ENCODE measurements at places on chromosomes 5 and 9.
A peak's percentile ranks its signal among the peaks of the same experiment; 100 is the strongest.

DNA sequence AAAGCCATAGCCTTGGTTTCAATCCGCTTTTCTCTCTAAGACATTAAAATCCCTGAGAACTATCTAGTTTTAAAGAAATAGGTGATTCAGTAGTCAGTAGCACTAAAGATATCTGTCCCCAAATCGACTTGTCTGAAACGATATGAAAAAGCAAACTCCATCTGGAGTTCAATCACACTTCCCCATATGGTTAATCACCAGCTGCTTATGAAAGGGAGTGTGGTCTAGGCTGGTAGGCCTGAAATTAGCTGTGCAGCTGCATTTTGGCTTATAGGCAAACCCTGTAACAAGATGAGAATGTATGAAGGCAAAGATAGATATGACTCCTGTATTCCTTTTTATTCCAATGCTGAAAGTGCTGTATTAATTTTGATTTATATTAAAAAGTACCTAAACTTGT is 65.9 kb downstream of the DMRTA1 start:
- no peak for DNase-seq

DNA sequence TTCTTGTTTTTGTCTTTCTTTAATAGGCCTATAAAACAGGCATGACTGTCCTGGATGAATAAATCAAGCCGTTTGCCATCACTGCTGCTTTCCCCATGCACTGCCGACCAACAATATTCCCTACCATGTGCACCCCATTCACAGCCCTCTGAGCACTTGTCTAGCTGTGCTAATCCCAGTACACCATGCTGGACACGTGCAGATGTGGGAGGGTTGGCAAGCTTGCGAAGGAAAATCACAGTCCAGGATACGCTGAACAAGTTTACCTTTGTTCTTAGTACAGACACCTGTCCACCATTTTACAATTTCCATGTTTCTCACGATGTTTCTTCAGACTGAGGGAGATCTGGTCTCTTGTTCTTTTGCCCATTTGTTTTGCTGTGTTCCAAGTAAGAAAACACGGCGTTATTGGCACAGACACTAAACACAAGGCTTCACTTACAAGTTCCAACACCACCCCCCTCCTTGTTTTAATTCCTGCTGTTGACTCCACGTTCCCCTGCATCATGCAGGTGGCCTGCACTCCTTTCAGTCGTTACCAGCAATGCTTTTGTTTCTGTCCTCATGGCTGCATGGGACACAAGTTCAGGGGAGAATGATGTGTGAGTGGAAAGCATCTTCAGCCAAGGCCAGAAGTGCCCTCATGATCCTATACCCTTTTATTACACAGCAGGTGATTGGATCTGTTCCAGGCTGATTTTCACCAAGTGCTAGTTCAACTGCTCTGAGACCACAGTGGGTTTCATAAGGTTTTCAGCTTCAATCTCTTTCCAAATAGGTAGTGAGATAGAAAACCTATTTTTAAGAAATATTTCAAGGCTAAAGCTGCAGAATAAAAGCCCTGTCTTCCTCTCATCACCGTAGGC is 608.9 kb downstream of the IRX1 start:
- DNase-seq: no peak

GRCh38 chr9:16682273-16682672 is 188.2 kb downstream of the BNC2 start:
- DNase-seq: no peak

DNA sequence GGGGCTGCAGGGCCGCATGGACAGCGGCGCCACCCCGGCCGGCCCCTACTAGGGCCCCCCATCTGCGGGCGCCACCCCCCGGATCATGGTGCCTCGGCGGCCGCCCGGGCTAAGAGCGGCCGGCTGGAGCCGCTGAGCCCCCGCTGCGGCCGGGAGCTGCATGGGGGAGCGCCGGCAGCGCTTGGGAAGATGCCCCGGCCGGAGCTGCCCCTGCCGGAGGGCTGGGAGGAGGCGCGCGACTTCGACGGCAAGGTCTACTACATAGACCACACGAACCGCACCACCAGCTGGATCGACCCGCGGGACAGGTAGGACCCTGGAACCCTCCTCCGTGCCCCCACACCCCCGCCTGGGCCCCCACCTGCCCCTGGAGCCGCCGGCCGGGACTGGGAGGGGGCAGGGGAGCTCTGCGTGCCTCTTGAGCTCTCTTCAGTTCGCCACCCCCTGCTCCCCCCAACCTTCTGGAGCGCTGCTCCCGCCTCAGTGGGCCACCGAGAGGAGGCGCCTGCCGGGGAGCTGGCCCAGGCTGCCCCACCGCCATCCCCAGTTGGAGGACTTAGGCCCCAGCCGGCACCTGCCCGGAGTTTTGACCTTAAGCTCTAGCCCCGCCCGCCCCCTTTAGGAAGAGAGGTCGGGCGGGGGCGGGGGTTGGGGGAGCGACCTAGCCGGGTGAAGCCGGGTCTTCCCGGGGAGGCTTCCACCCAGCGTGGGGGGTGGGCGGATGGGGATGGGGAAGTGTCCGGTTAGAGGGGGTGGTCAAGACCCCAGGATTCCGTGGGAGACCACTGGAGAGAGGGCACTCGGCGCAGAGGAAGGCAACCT is 730 bp downstream of the WWC1 start:
- no peak for DNase-seq

DNA sequence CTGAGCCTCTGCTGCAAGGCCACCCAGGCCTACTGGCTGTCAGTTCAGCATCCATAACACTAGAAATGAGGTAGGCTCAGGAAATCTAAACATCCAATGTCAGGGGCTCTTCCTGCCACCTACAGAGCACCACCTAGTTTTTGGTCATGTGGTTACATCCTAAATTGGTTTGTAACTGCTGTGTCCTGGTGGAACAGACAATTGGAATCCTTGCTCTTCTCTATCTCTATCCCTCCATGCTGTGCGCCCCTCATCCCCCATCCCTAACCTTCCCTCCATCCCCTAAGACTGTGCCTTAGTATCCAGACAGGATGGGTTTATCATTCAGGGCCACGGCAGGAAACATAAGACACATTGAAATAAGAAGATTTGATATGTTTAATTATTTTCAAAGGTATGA is 11.4 kb upstream of the MCTP1 start:
- no peak for DNase-seq

- no peak for DNase-seq
These were observed 60.1 kb downstream of the KCTD16 start for GRCh38 chr5:144230806-144231205.

DNA sequence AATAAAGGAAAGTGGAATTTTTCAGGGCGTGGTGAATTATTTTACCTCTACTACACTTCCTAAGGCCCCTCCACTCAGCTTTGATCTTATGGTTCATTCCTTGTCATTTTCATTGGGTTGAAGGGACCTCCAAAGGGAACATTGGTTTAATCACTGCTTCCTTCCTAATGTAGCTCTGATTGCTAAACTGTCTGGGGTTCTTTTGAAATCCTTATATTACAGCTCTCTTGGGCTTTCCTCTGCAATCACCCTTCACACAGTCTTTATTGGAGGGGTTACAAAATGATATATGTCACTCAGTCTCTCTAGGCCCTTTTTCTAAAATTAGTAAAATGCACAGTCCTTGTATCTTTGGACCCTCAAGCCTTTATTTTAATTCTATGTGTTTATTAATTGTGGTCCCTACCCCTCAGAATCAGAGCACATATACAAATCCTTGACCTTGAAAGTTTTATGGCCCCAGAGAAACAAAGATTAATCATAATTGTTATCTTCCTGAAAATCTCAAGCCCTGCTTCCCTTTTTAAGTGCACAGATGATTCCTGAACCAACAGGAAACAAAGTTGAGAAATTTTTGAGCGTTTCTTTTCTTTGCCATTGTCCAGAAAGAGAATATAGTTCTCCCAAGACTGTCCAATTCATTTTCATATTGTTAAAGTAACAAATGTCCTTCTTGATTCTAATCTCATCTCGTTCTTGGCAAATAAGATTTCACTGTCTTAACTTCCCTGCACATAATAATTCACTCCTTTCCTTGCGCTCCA is 330.0 kb downstream of the ARRDC3 start:
- peak; percentile 93 for DNase-seq

DNA sequence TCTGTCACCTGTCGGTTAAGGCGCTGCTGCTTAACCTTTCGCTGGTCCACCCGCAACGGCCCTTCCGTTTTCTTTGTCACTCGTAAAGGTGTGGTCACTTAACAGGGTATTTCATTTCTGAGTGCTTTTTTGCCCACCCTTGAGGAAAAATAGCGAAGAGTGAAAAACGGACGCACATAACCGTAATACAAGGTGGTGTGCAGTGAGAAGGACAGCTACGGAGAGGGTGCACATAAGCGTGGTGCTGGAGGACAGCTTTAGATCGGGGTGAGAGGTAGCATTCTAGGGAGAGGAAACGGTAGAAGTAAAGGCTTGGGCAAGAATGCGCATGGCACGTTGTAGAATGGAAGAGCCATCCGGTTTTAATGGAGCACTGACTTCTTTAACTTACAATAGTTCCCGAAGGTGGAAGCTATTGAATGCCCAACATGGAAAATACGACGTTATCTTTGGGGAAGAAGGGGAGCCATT is 761 bp downstream of the CCT5 start:
- DNase-seq: no peak

DNA sequence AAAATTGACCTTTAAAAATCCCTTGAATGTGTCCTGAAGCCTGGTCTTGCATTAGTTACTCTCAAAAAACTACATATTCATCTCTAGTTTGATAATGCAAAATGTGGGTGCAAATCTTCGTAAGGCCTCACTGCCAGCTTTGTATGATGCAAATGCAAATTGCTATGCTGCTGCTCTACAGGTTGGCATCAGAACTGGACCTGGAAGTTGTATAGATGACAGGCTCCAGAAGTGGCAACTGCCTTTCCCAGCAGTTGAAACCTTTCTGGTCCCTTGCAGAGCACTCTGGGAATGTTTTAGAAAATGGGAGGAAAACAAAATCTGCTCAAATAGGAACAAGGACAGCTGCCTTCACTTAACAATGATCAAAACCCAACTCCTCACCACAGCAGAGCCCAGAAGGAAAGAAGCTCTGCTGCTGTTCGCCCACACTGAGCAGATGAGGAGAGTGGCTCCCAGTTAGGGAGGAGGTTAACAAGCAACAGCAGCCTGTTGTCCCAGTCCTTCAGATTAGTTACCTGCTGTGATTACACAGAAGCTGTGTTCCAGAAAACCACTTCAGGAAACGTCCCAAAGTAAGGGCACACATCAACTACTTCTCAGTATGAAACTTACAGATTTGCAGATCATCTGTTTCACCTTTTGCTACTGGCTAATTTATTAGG is 93.5 kb downstream of the PLPP1 start:
- no peak for DNase-seq

GRCh38 chr9:135612981-135613910 is 26.1 kb downstream of the GLT6D1 start:
- no peak for DNase-seq

- peak; percentile 26 for DNase-seq
These were observed 17.5 kb upstream of the NREP start for GRCh38 chr5:111774525-111774924.

GRCh38 chr5:141846031-141846430 is 32.2 kb downstream of the PCDH1 start:
- no peak for DNase-seq

DNA sequence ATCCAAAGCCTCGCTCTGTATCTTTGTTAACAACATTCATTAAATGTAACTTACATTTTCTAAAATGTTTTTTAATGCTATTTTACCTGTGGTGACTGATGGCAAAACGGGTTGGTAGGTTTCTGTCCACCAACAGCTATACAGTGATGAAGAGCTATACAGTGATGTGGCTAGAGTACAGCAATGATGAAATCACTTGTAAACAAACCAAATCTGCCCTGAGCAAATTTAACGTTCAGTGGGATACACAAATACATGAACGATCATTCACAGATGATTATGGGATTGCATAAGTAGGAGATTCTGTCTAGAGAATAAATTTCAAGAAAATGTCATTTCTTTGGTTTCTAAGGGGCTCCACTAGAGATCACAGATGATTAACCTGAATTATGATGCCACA is 132.7 kb downstream of the MPDZ start:
- DNase-seq: no peak

DNA sequence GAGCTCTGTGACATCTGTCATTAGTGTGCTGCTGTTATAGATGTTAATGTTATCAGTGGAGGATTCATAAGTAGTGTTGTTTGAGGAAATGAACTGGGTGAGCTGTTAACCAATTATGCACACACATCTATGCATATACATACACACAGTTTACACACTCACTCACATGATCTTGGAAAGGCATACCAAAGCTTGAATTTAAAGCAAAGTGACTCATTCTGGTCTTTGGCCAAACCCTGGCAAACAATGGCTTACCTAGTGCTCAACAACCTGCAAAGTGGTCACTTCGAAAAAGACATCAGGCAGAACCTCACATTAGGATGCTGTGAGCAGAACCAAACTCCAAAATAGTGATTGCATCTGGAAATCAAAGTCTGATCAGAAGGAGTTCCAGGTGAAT is 1037.3 kb upstream of the CDH6 start:
- no peak for DNase-seq

DNA sequence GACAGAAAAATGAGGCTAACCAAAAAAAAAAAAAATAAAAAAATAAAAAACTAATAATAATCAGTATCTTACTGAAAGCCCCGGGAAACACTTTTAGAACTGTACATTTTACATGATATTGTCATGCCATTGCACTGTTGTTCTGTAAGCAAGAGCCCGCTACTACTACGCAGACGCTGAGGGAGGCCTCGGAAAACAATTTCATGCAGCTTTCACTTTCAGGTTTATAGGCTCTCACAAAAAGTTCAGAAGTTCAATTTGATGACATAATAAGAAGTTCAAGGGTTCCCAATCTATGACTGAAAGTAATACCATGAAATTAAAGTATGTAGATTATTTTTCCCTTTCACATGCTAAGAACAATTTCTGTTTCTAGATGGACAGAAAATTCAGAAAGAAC is 318.3 kb upstream of the ITGA1 start:
- DNase-seq: peak; percentile 39

- DNase-seq: peak; percentile 16
These were observed 295.3 kb upstream of the TNC start for GRCh38 chr9:115413304-115413703.

DNA sequence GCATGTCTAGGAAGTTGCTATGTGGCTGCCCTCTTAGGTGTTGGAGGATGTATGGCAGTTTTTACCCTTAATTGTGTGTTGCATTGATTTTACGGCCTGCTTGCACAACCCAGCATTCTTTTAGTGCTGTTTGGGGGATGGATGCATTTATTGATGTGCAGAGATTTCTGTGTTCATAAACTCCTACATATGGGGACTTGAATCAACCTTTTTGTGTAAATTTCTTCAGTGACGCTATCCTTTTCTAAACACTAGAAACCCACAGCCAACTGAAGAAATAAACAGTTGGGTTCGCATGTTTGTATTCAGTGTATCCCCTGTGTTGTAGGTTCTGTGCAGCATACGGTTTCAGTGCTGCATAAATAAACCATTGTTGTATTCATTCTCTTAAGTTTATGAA is 263.7 kb downstream of the RASEF start:
- no peak for DNase-seq

DNA sequence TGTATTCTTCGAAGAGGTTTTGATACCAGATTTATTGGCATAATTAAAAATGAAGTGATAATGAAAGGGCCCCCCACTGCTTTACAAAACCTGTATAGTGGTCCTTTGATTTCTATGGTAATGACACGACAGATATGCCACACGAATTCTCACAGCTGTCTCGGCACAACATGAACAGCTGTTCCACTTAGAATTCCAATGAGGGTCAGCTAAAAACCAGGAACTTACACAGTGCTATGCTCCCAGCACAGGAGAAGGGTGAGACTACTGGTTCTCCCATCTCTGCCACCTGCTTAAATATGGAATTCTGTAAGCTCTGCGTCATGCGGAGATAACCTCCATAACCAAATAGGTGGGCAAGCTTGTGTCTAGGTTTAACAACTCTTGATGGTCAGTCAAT is 183.0 kb upstream of the EFNA5 start:
- DNase-seq: no peak

GRCh38 chr5:1644810-1645571 is 121.2 kb upstream of the LPCAT1 start:
- peak; percentile 72 for DNase-seq

GRCh38 chr5:96173366-96173765 is 211.7 kb upstream of the ELL2 start:
- DNase-seq: no peak

Data from inflammatory macrophage treated with lipopolysaccharide for 4 hours (primary cell).